ENCODE measurements at places on chromosomes 1 and 21.

GRCh38 chr1:51958824-51959223 is 31.7 kb downstream of the RAB3B start:
- no peak for DNase-seq

GRCh38 chr1:75671708-75672107 is 52.8 kb upstream of the ACADM start:
- DNase-seq: no peak

- no peak for DNase-seq
These were observed 85.2 kb downstream of the ARHGEF10L start for GRCh38 chr1:17624611-17625233.

DNA sequence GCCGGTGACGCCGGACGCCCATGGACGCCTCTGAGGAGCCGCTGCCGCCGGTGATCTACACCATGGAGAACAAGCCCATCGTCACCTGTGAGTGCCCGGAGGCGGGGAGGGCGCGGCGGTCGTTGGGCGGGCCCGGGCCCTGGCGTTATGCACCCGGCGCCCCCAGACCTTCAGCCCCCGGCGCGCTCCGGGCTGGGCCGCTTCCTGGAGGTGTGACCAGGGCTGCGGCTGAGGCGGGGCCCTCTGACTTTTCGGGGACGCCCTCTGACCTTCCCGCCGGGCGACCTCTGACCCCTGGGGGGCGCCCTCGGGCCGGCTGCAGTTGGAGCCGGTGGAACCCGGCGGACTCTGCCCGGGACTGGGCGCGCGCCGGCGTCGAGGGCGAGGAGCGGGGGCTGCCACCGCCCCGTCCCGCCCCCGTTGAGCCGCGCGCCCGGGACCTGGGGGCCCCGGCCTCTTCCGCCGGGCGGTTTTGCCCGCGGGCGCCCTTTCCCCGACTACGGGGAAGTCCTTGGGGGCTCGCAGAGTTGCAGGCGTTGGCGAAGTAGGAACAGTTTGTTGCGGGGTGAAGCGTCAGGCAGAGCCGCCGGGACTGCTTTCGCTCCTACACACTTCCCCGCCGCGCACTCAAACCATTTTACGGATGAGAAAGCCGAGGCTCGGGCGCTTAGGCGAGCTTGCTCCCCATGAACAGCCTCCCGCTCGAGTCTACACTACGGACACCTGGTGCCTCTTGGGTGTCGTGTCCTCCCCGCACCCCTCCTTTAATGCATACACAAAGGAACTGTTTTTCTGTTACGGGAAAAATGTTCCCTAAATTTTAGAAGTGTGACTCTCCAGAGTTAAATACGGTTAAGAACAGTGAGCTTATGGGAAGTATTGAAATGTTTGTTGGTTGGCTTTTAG is 618 bp downstream of the TRAPPC10 start:
- no peak for DNase-seq

GRCh38 chr1:11499601-11500331 is 20.8 kb downstream of the DISP3 start:
- no peak for DNase-seq

DNA sequence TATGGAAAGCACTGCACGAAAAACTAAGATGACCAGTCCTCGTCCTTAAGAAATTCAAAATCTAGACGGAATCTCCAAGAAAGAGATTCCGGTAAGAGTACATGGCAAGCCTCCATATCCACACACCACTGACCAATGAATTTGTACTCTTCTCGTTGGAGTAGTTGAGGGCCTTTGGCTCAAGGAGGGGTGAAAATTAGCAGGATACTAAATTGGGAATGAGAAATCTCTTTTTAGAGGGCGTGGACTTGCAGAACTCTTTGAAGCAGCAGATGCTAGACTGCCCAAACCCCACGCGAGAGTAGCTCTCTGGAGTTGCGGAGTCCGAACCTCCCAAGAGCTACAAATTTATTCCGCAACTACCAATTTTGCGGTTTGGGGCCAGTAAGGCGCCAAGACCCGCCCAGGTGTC is 872 bp upstream of the PPP2R5A start:
- no peak for DNase-seq

DNA sequence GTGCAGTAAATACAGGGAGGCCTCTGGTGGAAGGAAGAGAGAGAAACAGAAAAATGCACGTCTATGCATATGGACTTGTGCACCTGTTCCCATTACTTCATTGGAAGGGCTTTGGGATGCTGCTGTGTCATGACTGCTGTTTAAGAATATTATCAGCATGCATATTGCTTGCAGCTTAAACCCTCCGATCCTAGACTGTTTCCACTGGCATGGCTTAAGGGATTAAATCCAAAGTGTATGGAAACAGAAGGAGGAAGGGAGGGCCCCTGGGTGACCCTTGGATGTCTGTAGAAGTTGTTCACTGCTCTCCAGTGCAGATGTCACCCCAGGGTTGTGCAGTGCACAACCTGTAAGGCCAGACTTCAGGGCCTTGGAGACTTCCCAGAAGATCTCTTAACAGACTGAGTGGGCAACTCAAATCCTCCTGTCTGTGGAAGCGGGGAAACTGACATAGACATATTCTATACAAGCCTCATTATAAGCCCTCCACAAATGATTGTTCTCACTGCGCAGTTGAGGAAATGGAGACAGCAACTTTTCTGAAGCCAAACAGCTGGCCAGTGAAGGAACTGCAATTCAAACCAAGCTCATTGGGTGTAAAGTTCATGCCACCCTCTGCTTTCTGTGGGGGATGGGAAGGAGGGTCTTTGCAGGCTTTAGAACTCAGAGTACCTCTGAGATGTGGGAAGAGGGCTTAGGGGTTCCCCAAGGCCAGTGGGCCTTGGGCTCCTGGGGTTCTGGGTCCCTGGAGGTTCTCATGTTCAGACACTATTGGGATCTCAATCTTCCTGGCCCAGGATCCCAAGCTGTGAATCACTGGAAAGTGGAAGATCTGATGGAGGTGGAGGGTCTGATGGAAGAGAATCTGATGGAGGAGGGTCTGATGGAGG is 73.8 kb downstream of the UMODL1 start:
- DNase-seq: no peak

- DNase-seq: no peak
These were observed 70.8 kb downstream of the TIAM1 start for GRCh38 chr21:31273278-31273677.

GRCh38 chr1:186653312-186653711 is 26.9 kb downstream of the PTGS2 start:
- DNase-seq: no peak

DNA sequence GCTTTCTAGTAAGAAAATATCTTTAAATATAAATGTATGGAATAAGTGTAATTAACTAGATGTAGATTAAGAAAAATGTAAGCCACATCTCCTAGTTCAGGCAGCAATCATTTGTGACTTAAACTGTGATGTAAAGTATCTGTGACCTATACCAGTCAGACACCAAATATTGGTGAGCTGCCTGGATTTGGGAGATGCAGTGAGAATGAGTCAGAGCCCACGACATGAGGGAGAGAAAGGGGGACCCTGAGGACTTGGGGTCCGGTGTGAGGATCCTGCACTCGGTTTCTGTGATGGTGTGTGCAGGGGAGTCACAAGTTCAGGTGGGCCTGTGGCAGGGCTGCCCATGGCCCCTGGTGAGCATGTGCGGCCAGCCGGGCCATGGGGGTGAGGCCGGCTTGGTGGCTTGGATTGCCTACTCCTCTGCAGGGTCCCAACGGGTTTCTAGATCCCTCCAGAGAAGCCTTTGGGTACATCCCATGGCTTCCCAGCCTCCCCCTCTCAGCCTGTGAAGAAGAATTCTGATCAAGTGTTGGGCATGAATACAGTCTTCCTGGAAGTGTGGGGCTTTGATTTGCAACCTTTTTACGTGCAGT is 19.0 kb upstream of the ABCG1 start:
- no peak for DNase-seq

- DNase-seq: no peak
These were observed 4.5 kb upstream of the NPHP4 start for GRCh38 chr1:5996641-5997270.

GRCh38 chr1:25875856-25876692 is 566 bp upstream of the PAQR7 start:
- no peak for DNase-seq

- DNase-seq: no peak
These were observed 93.3 kb upstream of the POU3F1 start for GRCh38 chr1:38139738-38140487.

DNA sequence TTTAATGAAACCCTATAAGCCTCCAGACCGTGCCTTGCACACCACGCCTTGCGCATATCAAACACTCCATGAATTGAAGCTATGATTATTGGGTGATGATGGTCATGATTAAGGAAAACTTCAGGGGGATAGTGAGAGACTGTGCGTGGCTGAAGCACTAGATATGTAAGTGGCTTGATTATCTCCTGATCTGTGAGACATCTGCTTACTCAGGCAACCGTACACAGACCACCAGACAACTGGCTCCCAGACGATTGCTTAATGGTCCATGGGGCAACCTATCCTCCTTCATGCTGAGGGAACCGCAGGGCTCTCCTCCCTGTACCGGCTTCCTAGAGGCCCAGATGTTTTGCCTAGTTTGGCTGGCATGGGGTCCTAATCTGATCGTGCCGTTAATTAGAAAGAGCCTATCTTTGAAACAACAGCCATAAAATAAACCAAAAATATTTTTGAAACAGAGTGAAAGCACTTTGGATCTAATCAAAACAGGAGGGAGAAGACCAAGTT is 51.6 kb downstream of the IRF2BP2 start:
- DNase-seq: no peak
